ENCODE measurements at places on chromosomes 2 and 18. TPM values are rescaled to one million over a fixed set of nuclear protein-coding genes. Genes with fewer than 3 reads are reported as not detected.

GRCh38 chr2:29583104-29583503 is 338.3 kb downstream of the ALK start:
- no peak for DNase-seq

- DNase-seq: peak; percentile 86
Observed at GRCh38 chr2:37890893-37891495, 34.1 kb upstream of the RMDN2 start.

GRCh38 chr2:40625849-40626248 is 174.0 kb upstream of the SLC8A1 start:
- DNase-seq: no peak

The MARCHF4 gene
- total RNA-seq: not detected

GRCh38 chr18:63881851-63882250 is 5.7 kb upstream of the SERPINB2 start:
- no peak for DNase-seq

DNA sequence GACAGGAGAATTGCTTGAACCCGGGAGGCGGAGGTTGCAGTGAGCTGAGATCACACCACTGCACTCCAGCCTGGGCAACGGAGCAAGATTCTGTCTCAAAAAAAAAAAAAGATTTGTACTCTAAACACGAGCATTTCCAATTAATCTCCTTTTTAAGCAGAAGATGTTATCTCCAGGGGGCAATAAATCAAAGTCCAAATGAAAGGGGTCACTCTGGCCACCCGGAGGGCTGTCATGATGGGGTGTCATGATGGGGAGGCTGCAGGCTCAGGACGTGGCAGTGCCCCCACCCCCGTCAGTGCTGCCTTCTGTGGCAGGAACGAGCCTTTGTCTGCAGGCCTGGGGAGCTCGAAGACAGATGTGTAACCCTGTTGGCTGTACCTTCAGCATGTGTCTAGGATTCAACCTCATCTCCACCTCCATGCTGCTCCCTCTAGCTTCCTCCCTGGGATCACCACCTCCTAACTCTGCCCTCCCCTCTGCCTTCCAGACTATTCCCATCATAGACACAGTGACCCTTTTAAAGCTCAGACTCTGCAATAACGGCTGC is 76.9 kb upstream of the YWHAQ start:
- DNase-seq: no peak

- DNase-seq: no peak
Observed at GRCh38 chr2:11680901-11681721, 11.1 kb upstream of the NTSR2 start.

GRCh38 chr18:62388855-62389760 is 64.0 kb downstream of the TNFRSF11A start:
- DNase-seq: no peak

The CAPN14 gene
- total RNA-seq: 0.29 TPM

The MEIS1 gene
- 76.6 TPM for total RNA-seq

DNA sequence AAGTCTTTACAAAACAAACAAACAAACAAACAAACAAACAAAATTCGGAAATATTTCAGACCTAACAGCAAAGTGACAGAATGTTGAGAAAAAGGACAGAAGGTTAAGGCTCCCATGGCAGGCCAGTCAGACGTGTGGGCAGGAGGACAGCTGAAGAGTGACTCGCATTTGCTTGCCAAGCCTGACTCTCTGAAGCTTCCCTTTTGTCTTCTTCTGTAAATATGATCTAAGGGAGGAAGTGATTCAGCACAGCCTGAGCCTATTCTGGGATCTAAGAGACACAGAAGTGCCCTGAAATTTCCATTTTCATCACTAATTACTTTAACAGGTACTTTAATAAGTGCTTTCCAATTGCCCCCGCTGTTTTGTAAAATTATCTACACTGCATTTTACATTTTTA is 134.0 kb upstream of the LYPD1 start:
- no peak for DNase-seq

GRCh38 chr2:234768608-234769196 is 183.1 kb upstream of the SH3BP4 start:
- DNase-seq: no peak

The REEP1 gene
- 36.3 TPM for total RNA-seq

GRCh38 chr2:112183327-112184025 is 45.3 kb downstream of the FBLN7 start:
- no peak for DNase-seq

The BMP10 gene
- total RNA-seq: not detected

DNA sequence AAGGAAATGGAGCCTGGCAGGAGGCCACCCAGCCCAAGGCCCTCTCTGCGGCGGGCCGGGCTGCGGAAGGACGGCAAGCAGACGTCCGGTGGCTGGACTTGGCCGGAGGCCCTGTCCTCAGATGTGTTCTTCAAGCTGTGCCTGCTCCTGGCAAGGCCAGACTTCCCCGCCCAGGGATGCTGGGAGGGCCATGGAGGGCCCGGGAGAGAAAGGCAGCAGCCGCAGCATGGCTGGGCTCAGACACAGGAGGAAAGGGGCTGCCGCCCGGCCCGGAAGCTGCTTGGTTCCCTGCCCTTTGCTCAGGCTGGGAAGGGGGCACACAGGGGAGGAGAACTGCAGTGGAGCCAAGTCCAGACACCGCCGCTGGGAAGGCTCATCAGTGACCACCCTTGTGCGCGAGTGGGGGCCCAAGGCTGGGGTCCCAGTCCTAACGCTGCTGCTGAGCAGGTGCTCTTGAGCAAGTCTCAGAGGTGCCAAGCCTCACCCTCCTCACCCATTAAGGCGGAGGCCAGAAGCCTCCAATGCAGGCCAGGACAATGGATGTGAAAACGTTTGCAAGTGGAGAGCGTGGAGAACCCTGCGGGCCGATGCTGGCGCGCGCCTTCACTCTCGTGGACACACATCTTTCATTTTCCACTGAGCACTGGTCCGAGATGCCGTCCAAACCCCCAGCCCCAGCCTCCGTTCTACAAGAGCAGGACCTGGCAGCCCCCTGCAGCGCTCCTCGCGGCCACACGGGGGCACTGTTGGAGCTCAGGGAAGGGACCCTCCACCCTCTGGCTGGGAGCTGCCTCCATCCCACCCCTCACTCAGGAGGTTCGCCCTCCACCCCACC is 7.9 kb downstream of the CROCC2 start:
- peak; percentile 87 for DNase-seq

- DNase-seq: no peak
Observed at GRCh38 chr2:20225294-20226151, 593 bp upstream of the SDC1 start.

DNA sequence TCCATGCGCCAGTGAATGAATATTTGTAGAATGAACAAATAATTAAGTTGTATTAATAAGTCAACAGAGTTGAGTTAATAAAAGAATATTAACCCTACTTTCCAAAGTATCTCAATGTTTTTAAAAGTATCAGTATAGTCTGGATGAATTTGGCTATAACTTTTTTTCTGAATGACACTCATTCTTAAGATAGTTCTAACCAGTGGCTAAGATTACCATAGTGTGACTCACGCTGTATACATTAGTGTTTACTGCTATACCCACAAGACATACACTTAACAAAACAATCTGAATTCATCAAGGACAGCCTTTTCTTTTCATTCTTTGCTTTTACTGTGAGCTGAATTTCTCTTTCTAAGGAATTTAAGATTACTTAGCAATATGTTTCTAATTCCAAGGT is 77.0 kb upstream of the PDE1A start:
- no peak for DNase-seq

- DNase-seq: no peak
Observed at GRCh38 chr2:52463457-52463856, 1304.1 kb upstream of the CHAC2 start.

GRCh38 chr18:56289381-56289780 is 349.0 kb downstream of the TXNL1 start:
- no peak for DNase-seq

GRCh38 chr2:77458216-77458615 is 64.0 kb downstream of the LRRTM4 start:
- no peak for DNase-seq

DNA sequence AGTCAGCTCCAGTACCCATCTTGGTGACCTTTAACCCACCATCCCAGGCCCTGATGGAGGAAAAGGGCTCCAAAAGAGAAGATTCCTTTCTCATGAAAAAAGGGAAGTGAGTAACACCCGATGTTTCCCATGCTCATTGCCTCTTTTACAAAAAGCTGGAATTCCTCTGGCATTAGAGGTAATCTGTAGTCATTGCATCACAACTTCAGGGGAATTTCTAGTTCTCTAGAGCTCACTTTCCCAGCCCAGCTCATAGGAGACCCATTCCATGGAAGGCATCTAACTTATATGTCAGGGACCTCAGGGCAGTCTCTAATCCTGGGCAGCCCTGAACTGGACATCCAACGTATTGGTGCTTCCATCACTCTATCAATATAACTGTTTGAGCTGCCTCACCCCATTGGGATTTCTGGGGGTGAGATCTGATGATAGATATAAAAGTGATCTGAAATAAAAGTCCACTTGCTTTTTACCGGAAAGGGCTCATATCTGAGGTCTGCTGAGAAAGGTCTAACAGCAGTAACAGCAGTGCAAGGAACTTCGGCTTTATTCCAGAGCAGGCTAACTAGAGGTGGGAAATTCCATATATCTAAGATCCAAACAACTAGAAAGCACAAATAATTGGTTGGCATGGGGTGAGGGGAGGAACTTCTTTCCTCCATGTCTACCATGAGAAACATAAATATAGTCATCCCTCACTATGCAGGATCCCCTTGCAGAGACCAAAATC is 106.1 kb downstream of the ETAA1 start:
- DNase-seq: no peak

GRCh38 chr2:147712051-147712450 is 132.8 kb upstream of the ACVR2A start:
- no peak for DNase-seq

The TEKT4 gene
- not detected for total RNA-seq

The COBLL1 gene
- total RNA-seq: 63.5 TPM

The PROKR1 gene
- not detected for total RNA-seq

GRCh38 chr2:121049950-121050585 is 234.9 kb downstream of the TFCP2L1 start:
- no peak for DNase-seq

GRCh38 chr2:20566331-20566730 is 84.6 kb downstream of the HS1BP3 start:
- no peak for DNase-seq

DNA sequence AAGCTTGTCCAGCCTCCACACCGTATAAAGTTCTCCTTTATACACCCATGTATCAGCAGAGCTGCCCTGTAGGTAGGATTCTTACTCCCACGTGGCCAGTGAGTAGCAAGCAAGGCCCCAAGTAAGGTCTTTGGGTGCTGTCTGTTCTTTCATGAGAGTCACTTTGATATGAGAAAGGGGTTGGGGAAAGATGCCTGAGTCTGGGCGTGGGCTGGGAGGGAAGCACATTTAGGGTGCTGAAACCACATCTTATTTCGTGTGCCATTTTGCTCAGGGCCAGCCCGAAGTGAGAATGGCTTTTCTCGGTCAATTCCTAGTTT is 436 bp upstream of the ITPRIPL1 start:
- no peak for DNase-seq

The SLC16A14 gene
- total RNA-seq: 6.0 TPM

- DNase-seq: peak; percentile 89
Observed at GRCh38 chr18:4106407-4107033, 348.6 kb downstream of the DLGAP1 start.

GRCh38 chr2:204074456-204074855 is 137.9 kb downstream of the ICOS start:
- no peak for DNase-seq

The GREB1L gene
- total RNA-seq: 5.1 TPM

The TUBB8B gene
- not detected for total RNA-seq

DNA sequence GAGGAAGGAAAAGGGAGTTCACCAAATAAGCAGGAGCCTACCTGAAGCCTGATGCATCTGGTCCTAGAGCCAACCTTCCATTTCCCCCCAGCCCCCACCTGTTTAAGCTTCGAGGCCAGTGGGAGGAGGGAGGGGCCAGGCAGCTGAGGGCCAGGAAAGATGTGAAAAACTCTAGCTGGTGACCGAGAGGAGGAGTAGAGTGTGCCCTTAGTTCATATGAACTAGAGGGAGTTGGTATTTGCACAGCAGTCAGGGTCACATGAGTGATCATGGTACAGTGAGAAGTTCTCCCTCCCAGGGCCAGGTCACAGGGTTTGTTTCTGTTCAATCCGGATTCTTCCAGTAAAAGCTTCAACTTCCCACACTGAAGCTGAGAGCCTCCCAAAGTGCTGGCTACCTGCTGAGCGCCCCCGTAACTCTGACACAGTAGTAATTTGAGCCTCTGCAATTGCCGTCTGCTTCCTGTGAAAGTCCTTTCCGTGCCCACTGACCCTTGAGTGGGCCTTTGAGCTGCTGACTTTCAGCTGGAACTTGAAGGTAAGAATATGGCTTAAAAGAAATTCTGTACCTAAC is at the start of gene SULT1C2:
TSS of gene SULT1C2 (plus strand) at position 362 of the 573 bp plus-strand sequence. CDS start 4,773 bp downstream, outside the sequence.
- no peak for DNase-seq

The CRYBA2 gene
- not detected for total RNA-seq

DNA sequence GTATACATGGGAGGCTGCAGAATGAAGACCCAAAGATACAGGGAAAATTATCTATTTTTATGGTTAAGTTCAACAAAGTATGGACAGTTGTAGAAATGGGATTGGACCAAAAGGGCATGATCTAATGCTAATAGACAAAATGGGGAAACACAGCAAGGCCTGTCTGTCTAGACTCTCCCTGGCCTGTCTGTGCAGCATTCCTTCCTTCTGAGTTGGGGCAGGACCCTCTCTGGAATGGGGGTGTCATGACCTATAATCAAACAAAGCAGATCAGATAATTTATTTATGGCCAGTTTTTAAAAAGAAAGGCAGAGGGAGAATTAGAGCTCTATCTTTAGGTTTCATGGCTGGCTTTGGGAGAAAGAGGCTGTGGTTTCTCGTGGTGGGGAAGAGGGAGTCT is 104.4 kb downstream of the CTIF start:
- DNase-seq: no peak

The GATA6 gene
- total RNA-seq: 28.7 TPM

- no peak for DNase-seq
Observed at GRCh38 chr2:217061916-217062505, 202.1 kb upstream of the TNP1 start.

DNA sequence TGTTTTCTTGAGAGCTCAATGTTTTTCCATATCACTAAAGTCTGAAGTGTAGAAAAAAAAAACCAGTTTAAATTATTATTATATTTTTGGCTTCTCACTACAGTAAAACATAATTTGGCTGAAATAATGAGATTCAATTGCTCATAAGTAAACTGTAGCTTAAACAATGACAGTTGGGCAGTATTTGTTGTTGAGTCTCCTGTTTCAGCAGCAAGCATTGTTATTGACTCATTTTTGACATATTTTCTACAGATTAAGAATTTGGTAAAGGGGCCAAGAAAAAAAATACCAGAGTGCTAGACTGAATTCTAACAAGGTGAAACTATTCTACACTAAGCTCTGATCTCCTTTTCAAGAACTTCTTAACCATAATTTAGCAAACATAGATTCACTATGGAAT is 2070.4 kb upstream of the CELF4 start:
- DNase-seq: no peak

- peak; percentile 21 for DNase-seq
Observed at GRCh38 chr2:239203443-239204135, 197.2 kb downstream of the HDAC4 start.

All from aorta (tissue), 5 donors.